ENCODE measurements at places on chromosomes 11 and 22.

GRCh38 chr11:9772218-9772617 lies 108.3 kb downstream of the SWAP70 start:
- DNase-seq = no peak

DNA sequence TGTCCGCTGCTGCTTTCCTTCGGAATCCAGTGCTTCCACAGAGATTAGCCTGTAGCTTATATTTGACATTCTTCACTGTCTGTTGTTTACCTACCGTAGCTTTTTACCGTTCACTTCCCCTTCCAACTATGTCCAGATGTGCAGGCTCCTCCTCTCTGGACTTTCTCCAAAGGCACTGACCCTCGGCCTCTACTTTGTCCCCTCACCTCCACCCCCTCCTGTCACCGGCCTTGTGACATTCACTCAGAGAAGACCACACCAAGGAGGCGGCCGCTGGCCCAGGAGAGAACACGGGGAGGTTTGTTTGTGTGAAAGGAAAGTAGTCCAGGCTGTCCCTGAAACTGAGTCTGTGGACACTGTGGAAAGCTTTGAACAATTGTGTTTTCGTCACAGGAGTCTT lies 15.4 kb upstream of the ST14 start:
- DNase-seq = no peak

DNA sequence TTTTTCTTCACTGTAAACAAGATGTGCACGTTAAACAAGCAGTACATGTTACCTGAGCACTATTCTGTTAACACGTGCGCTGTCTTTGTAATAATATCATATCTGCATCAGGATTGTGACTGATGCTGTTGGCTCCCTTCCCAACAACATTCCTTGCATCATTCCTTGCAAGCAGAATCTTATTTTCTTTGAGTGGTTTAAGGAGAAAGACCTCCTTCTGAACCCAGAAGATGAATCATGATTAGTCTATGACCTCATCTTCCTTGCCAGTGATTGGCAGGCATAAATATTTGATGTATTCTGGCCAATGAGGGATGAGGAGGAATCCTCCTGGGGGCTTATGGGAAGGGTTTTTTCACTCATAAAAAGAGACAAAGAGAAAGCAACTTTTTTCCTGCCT lies 46.2 kb downstream of the C11orf71 start:
- DNase-seq = peak; percentile 72

DNA sequence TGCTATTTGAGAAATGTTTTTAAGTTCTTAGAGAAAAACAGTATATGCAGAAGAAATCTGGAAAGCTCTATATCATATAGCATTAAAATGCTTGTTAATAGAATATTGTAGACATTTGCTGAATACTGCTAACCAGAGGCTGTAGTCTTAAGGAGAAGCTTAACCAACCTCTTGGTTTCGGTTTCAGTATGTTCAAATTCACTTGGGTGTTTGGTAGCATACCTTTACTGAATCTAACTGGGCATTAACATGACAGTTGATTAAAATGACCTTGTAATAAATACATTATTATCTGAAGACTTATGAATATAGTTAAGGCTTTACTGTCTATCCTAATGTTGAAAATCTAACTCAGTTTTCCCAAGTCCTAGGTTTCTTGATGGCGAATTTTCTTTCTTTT lies 5.4 kb downstream of the PCF11 start:
- DNase-seq = peak; percentile 32

GRCh38 chr11:105244160-105244825 lies 104.7 kb upstream of the CARD18 start:
- peak; percentile 97 for DNase-seq

GRCh38 chr11:4804280-4804679 lies at the start of gene OR52R1:
OR52R1 (minus strand) TSS chr11:4804380; CDS start chr11:4804380, 0 bp downstream.
- DNase-seq = no peak

GRCh38 chr22:27274770-27275449 lies 526.6 kb downstream of the MN1 start:
- DNase-seq = peak; percentile 63

GRCh38 chr11:44746894-44747293 lies 20.1 kb downstream of the TSPAN18 start:
- no peak for DNase-seq

DNA sequence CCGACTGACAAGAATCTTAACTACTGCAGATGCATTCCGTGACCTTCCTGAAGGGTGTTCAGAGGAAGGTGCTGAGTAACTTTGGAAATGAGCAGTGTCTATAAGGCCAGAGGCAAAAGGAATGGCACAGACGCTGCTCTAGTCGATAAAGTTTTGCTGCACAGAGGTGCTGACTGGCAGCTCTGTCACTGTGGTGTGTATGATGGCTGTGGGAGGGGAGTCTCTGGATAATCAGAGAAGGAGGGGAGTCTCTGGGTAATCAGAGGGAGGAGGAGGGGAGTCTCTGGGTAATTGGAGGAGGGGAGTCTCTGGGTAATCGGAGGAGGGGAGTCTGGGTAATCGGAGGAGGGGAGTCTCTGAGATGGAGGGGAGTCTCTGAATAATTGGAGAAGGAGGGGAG lies 18.4 kb downstream of the PTDSS2 start:
- DNase-seq = no peak

DNA sequence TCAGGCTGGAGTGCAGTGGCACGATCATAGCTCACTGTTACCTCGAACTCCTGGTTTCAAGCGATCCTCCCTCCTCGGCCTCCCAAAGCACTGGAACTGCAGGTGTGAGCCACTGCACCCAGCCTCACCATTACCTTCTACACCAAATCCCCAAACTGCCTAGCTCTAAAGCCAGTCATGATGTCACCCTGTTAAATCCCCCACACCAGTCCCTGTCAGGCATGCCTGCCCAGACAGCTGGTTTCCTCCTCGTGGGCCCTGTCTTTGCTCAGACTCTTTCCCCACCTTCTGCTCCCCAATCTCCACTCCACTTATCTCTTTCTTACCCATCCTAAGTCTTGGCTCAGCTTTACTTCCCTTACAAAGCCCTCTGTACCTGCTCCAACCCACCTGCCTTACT lies 12.5 kb upstream of the EXPH5 start:
- no peak for DNase-seq

GRCh38 chr11:6127881-6128280 lies 20.4 kb downstream of the OR56B4 start:
- DNase-seq = no peak

DNA sequence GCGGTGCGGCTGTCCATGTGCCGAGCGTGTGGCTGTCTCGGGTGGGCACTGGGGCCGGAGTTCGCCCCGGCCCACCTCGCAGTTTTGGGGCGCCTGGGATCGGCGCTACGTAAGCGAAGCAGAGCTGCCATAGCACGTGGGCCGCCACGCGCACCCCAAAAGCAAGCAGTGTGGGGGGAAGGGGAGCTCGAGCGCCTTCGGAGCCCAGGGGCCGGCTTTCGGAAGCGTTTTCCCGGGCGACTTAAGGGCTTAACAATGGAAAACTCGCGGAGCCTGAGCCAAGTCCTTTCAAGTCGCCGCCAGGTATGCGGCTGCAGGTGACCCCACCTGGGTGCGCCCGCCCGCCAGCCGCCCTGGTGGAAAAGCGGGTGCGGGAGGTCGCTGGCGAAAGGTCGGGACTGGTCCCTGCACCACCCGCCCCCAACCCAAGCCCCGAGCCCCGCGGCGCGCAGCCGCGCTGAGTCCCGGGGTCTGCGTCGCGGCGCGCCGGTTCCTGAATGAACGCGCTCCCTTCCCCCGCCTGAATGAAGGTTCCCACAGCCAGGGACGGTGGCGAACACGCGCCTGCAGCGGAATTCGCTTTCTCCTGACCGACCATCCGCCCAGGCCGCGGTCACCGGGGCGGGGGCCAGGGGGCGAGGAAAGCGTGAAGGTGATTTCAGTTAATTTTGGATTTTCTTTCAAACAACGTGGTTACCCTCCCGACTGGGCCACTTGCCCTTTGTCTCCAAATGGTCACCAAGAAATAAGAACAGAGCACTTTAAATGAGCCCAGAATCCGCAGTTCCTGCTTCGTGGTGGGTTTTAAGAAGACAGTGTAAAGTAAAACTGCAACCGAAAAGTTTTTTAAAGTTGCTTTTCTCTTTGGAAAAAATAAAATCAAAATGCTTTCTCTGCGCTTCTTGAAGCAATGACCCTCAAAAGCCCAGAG lies 2.8 kb upstream of the CCND1 start:
- peak; percentile 77 for DNase-seq

DNA sequence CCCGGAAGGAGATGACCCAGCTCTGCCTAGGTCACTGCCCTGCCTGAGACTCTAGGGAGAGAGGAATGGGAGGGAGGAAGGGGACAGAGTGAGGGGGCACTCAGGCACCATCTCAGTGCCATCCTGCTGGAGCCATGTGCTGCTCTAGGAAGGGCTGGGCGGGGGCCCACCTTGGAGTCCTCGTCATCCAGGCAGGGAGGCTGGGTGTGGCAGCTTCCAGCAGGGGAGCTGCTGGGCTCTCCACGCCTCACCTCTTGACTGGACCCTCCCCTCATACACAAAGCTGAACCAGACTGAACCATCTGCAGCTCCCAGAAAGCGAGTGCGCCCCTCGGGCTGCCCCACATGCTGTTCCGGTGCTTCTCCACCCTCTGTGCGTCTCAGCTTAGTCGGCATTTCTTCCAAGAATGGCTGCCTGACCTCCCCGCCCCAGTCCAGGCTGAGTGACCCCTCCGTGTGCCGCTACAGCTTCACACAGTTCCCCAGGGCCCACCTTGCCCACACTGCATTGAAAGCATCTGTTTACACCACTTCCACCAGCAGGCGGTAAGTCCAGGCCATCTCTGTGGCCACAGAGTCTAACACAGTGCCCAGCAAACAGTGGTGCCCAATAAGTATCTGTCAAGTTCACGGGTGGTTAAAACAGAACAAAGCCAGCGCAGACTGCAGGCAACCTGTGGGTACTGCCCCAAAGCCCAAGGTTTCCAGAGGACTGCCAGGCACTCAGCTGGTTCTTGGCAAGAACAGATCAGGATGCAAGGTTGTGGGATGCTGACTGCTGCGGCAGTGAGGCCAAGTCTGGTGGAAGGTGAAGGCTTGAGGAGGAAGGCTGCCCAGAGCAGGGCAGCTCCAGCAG lies 9.4 kb upstream of the TRIM29 start:
- no peak for DNase-seq

DNA sequence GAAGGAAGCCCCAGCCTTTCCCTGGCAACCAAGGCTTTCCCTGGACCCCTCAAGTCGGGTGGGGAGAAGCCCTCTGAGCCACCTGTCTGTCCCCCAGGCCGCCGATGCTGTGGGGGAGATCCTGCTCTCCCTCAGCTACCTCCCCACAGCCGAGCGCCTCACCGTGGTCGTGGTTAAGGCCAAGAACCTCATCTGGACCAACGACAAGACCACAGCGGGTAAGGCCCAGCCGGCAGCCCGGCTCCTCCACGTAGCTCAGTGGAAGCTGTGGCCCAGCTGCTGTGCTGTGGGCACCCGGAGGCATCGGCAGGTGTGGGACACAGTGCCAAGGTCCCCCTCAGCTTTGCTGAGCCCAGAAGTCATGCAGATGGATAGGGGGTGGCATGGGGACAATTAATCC lies 12.2 kb upstream of the RHOD start:
- no peak for DNase-seq

- peak; percentile 10 for DNase-seq
Observed at GRCh38 chr11:31844351-31844750, 33.2 kb upstream of the PAX6 start.

DNA sequence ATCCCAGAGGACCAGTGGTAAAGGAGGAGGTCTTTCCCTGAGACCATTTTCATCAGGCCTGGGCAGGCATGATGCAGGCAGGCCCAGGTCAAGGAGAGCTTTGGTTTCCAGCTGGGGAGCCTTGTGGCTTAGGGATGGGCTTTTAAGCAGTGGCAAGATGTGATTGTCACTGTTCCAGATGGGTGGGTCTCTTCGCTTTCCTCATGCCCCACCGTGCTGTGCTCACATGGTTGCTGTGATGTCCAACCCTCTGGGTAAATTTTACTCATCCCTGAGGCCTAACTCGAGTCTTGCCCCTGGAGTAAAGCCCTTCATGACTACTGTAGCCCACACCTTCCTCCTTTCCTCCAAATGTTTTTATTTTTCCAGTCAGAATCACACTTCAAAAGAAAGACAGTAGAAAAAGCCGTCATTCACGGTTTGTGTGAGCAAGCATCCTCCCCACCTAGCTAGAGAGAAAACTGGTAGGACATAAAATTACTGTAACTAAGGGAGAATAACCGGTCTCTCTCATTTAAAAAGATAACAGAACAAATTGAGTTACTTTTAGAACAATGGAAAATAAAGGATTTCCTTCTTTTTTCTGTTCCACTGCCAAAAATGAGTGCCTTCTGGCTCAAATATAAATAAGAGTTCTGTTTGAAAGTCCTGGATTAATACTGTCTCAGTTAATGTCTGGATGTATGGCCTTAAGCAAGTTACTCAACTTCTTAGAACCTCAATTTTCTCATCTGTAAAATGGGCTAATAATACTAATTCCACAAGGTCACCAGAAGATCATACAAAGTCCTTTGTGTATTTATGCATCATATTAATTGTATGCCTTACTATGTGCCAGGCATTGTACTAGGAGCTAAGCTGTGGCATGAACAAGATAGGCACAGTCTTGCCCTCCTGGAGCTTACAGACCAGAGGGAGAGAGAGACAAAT lies 84.9 kb downstream of the ME3 start:
- DNase-seq = peak; percentile 38

DNA sequence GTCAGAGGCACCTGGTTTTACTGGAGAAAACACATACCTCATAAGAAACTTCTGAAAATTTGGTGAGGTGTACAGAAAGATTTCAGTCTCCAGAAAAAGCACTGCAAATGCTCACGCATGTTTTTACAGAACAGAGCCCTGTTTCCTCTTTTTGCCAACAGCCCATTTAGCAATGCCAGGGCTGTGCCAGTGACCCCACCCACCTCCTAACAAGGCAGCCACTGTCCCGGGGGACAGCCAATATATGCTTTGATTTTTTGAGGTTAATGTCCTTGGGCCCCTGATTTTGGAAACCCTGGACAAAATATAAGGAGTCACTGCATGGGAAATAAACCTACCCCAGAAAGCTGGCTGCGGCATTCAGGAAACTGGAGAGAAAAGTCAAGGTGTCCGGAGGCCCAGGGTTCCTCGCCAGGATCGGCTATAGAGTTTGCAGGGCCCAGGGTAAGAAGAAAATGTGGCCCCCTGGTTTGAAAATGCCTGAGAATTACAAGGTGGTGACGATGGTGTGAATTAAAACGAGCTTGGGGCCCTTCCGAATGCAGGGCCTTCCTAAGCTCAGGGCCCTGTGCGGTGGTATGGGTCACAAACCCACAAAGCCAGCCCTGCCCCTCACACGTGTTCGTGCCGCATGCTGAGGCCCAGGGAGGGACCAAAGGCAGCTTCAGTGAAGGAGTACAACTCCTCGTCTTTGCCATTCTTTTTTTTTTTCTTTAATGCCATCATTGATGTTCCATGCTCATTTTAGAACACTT lies 71.1 kb upstream of the WNT7B start:
- no peak for DNase-seq

DNA sequence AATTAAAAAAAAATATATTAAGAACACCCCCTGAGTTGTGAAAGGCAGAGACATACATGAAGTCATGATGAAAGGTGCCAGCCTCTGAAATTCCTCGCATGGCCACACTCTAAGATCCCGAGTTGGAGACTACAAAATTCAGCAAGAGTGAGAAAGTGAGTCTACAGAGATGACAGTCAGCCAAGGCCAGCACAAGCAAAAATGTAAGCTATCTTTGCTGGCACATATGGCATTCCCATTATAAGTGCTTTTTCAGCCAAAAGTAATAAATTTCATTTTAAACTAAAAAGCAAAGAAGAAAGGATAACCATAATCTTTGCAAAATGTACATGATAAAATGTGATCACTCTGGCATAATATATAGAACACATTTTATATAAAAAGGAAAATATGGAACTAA lies 40.6 kb downstream of the FANCF start:
- DNase-seq = no peak

All from cardiac fibroblast (primary cell).